Activated CD8-positive, alpha-beta memory T cell treated with anti-CD3 and anti-CD28 coated beads, Interleukin-2, amount 10 ng/mL, durations not matched to agents 7 days and 5 days (primary cell): ENCODE measurements at places on chromosomes 6 and 20. TPM values are rescaled to one million over a fixed set of nuclear protein-coding genes. Genes with fewer than 3 reads are reported as not detected.

- DNase-seq, result no peak
These were observed 311.1 kb upstream of the JAG1 start for GRCh38 chr20:10984913-10985312.

MEI4 gene
- not detected for total RNA-seq

DNA sequence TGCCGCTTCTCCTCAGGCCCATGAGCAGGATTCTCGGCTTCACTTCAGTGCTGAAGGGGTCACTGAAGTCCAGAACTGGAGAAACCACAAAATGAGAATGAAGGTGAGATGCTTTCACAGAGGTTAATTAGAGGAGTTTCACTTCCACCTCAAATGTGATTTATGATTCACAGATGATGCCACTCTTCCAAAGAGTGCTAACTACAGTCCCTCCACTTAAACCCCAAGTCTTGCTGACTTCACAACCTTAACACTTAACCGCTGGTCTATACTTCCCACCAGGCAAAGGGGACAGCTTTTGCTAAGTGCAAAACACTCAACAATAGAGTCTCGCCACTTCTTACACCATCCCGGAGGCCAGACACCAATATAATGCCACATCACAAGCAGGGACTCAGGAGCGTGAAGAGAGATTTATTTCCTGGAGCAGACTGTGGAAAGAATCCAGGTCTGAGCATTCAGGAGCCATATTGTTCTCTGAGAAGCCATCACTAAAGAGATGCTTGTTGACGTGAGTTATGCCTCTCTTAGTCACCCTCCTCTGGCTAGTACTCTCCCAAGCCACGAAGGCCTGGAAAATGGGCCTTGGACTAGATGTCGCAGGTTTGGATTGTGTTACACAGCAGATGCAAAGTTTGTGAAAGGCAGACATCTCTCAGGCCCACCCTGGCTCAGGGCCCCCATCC, 24.4 kb downstream of the RRAGD start:
- DNase-seq, result no peak

ALDH5A1 gene
- total RNA-seq, result 3.7 TPM

DNA sequence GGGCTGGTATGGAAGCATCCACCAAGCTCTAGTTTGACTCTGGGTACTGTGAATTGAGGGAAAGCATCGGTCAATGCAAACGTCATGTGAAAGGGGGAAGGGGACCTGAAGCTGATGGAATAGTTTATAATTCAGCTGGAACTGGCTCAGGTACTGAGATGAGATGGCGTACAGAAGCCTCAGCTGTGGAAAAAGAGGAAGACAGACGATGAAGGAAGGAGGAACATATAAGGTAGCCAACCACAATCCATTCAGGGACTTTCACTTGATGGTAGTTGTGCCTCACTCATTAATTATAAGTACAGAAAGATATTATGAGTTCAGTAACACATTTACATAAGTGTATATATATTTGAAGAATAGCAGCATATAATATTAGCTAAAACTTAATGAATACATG, 2.7 kb downstream of the CALHM5 start:
- no peak for DNase-seq

- no peak for DNase-seq
These were observed 17.1 kb downstream of the ALDH8A1 start for GRCh38 chr6:134932535-134933470.

- no peak for DNase-seq
These were observed 34.7 kb upstream of the EZR start for GRCh38 chr6:158853880-158854213.

- no peak for DNase-seq
These were observed 300.1 kb downstream of the PHF3 start for GRCh38 chr6:63935732-63936131.

DNA sequence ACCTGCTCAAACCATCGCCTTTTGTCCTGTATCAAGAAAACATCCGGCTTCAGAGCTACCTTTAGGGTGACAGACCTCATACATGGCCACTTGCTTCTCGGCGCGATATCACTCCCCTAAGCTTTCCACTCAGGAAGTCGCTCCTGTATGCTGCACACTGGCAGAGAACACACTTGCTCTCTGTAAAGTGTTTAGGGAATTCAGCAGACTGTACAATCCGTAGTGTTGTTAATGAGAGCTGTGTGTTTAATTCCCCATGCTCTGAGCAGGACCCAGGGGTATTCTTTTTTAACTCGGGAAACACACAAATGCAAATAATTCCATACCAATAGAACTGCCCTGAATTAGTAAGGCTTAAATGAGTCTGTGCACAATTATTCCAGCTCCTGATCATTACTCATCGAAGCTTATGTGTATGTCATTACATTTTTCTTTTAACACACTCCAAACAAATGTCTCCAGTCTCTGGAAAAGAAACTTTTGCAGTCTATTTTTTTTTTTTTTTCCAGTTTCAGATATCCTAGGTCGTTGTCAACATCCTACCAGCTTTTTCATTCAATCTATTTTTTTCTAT, 338.7 kb upstream of the ARID1B start:
- no peak for DNase-seq

NNAT gene
- total RNA-seq, result not detected

TAP1 gene
- total RNA-seq, result 417 TPM

GRCh38 chr6:157278171-157278570, 45.1 kb downstream of the TMEM242 start:
- DNase-seq, result no peak

ETV7 gene
- total RNA-seq, result 5.9 TPM

DNA sequence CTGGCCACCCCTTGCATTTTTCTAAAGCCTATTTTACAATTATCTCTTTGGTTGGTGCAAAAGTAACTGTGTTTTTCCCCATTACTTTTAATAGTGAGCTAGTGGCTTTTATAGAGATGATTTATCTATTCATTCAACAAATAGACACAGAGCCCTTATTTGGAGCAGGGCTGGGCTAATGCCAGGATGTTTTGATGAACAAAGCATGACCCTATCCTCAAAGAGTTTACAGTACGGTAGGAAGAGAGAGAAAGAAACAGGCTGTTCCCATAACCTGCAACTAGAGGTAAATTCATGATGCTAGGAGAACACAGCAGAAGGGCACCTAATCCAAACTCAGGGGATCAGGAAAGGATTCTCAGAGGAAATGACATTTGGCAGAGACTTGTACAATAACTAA, 37.3 kb upstream of the UST start:
- no peak for DNase-seq

DNA sequence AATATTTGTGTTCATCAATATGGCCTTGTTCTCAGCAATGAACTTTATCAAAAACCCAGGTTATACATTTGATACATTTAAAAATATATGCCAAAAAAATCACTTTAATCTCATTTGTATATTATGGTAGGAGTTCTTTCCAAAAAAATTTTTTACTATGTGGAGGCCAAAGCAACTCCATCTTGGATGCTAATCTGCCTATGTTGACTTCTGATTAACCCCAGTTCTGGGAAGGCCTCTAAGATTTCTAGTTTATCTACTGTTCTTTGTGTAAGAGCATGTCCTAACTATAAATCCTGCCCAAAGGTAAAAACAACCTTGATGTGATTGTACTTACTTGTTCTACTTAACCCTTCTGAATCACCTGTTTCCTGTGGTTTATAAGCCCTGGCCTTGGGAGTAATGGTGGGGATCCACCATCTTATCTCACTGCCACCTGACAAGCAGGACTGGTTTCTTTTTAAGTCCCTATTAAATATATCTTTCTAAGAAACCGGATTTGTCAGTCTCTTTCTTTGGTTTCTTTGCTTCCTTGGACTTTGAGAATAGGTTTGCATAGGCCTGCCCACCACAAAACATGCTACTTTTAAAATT, 46.7 kb downstream of the RNGTT start:
- DNase-seq, result no peak

PRSS35 gene
- not detected for total RNA-seq

- DNase-seq, result no peak
These were observed 37.8 kb downstream of the PSMG4 start for GRCh38 chr6:3296537-3296936.

- no peak for DNase-seq
These were observed 4.5 kb downstream of the GJA1 start for GRCh38 chr6:121439926-121440325.

DNA sequence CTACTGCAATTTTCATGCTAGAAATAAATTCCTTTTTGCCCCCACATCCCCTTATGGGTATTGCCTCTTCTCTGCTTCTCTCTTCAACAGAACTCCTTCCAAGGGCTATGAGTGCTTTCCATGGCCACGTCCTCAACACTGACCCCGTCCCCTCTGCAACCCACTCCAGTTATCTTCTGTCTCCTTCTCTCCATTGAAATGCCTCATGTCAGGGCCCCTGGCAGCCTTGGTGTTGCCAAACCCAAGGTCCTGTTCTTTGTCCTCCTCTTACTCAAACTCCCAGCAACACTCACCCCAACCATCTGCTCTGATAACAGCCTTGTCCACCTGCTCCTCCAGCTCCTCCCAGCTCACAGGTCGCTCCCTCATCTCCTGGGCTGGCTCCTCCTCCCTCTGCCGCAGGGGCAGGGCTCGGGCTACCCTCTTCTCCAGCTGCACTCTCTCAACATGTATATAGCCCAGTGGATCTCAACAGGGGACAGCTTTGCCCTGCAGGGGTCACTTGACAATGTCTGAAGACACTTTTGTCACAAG, 196.1 kb upstream of the QKI start:
- no peak for DNase-seq

DNA sequence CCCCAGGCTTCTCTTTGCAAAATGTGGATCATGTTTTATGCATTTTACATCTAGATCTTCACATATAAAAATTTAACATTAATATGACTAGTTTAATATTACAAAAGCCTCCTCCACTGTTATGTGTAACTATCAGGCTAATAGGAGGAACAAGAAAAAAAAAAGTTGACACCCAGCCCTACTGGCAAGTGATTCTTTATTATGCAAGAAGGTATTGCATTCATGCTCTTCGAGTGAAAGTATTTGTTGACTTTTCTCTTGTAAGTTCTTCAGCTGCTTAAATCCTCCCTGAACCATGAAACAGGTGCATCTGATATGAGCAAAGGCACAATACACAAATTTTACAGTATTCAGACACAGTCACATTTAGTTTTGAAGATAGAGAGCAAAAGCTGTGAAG, 716 bp upstream of the HLA-DQB2 start:
- no peak for DNase-seq

GRCh38 chr6:55562318-55562717, 16.7 kb downstream of the HMGCLL1 start:
- DNase-seq, result no peak

DNA sequence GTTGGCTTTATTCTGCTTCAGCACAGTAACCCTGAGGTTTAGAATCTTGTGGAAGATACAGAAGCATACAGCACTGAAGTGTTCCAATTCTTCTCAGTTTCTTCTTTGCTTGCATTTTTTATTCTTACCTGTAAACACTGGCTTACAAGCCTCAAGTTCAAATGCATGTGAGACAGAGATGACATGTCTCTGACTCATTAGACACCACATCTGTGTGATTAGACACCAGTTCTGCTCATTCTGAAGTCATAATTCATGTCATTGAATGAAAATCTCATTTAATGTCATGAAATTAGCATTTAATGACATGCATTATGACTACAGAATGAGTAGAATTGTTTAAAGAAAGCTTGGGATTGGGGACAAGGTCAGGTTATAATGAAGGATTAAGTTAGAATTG, 5.8 kb downstream of the GZF1 start:
- DNase-seq, result no peak

- no peak for DNase-seq
These were observed 1055.1 kb upstream of the GJE1 start for GRCh38 chr6:141077355-141078333.

BPIFA1 gene
- total RNA-seq, result not detected

GRCh38 chr6:111602481-111603011, 3.1 kb downstream of the TRAF3IP2 start:
- no peak for DNase-seq

- DNase-seq, result no peak
These were observed 988.2 kb upstream of the MAP3K7 start for GRCh38 chr6:91575032-91575431.

DNA sequence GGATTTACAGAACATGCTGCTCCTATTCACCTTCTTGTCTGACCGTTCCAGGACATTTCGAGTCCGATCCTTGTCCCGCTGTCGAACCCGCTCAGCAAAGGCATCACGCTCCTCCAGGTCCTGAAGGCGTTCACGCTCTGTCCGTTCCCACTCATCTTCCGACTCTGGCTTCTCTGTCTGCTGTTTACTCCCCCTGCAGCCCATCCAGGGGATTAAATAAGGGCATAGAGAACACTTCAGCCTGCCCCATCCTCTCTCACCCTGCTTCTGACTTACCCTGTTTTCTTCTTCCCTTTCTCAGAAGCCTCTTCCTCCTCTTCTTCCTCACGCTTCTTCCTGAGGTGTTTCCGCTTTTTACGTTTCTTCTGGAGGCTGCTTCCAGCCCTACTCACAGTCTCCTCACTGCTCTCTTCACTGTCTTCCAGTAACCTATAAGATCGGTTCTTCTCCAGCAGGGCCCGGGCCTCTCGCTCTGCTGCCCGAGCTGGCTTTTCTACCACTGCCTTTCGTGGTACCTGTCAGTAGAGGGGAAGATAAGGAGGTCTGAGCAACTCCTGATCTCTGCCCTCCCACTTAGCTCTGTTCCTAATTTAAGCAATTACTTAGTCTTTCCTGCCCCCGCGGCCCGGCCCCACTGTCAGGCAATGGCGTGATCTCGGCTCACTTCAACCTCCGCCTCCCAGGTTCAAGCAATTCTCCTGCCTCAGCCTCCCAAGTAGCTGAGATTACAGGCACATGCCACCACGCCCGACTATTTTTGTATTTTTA, 1.9 kb downstream of the DHX16 start:
- DNase-seq, result no peak

DNA sequence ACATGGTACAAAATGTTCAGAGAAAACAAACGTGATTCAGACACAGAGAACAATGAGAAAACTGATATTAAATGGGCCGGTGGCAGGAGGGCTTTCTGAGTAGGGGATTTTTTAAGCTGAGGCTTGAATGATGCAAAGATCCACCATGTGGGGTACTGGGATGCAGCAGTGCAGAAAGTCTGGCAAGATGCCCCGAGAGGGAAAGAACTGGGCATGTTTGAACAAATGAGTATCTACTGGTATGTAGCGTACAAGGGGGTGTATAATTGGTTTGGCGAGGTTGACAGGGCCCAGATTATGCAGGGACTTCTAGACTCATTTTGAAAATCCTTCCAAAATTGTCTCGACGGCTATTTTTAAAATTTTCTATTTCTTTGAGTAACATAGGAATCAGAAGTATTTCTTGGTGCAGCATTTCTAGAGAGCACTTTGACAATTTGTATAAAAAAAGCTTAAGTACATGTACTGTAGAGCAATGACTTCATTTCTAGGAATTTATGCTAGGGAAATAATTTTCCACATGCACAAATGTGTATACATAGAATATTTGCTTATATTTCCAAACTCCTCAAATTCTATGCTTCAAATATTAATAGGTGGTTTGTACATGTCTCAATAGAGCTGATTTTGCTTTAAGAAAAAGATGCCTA, 119.6 kb upstream of the DOK5 start:
- no peak for DNase-seq

SLC35D3 gene
- not detected for total RNA-seq

TRIM10 gene
- total RNA-seq, result not detected

DNA sequence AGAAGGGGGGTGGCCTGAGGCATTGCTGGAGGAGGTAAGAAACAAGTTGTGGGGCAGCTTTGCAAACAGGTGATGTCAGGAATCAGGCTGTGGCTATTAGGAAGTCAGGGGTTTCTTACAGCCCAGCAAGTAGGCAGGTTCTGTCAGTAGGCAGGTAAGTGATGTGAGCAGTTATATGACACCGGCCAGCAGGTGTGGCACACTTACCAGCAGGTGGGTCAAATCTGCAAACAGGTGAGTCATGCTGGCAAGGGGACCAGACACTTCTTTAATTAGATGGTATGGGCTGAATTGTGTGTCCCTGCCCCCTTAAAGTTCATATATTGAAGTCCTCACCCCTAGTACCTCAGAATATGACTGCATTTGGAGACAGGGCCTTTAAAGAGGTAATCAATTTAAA, 16.4 kb upstream of the ENPP4 start:
- no peak for DNase-seq

GRCh38 chr6:14265049-14266021, 147.8 kb downstream of the CD83 start:
- DNase-seq, result no peak
